Choroid plexus epithelial cell (primary cell): ENCODE measurements at places on chromosomes 4 and X.

DNA sequence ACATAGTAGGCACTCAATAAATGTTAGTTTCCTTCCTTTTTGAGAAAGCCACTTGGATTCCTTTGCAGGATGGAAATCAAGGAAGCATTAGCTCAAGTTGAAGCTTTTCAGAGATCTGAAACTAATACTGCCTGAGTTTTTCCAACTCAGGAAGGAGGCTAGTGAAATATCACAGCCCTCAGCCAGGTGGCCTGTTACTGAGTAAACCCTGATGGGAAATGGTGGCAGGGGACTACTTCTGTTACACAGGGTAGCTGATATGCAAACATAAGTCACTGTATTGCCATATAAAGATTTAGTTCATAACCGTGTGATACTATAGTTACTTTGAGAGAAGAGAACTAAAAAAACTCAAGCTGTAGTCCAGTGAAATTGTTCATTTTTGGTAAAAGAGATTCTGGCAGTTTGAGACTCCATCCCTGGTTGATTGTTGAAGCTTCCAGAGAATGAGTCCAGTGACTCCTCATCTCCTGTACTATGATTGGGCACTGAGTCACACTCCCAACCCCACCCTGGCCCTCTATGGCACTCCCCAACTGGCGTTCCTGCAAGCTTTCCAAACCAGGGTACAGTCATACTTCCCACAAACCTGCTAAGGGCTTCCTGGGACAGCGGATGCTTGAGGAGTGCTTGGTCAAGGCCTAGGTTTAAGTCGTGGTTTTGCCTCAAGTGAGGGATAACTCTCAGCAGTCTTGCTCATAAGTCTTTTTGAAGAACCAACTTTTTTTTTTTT is 81.8 kb downstream of the MID1IP1 start:
- DNase-seq, result no peak

- peak; percentile 78 for DNase-seq
Observed at GRCh38 chr4:77599378-77599777, 6.2 kb upstream of the CXCL13 start.

DNA sequence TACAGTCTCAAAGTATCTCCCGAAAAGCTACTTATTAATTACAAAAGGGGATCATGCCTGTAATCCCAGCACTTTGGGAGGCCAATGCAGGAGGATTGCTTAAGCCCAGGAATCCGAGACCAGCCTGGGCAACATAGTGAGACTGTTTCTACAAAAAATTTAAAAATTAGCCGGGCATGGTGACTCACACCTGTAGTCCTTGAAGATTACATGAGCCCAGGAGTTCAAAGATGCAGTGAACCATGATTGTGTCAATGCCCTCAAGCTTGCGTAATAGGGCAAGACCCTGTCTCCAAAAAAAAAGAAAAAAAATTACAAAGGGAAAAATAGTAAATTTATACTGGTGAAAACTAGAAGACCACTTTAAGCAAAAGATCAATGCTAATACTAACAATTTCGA is 3.3 kb upstream of the PORCN start:
- no peak for DNase-seq

GRCh38 chrX:10484683-10485247 is 135.6 kb downstream of the MID1 start:
- peak; percentile 34 for DNase-seq

DNA sequence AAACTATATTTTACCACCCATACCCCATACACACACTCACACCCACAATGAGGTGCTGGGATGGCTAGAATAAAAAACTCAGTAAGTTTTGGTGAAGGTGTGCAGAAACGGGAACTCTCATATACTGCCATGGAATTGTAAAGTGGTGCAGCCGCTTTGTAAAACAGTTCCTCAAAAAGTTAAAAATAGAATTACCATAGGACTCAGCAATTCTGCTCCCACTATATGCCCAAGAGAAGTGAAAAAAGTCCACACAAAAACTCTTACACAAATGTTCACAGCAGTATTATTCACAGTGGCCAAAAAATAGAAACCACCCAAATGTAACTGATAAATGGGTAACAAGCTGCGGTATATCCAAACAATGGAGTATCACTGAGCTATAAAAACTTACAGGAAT is 6.5 kb downstream of the CENPU start:
- no peak for DNase-seq

GRCh38 chrX:124910611-124911010 is 409.1 kb upstream of the TEX13C start:
- no peak for DNase-seq

GRCh38 chr4:108030332-108030731 is 40.6 kb downstream of the HADH start:
- DNase-seq, result peak; percentile 89

- DNase-seq, result no peak
Observed at GRCh38 chrX:126825566-126826193, 6.2 kb downstream of the PRR32 start.

DNA sequence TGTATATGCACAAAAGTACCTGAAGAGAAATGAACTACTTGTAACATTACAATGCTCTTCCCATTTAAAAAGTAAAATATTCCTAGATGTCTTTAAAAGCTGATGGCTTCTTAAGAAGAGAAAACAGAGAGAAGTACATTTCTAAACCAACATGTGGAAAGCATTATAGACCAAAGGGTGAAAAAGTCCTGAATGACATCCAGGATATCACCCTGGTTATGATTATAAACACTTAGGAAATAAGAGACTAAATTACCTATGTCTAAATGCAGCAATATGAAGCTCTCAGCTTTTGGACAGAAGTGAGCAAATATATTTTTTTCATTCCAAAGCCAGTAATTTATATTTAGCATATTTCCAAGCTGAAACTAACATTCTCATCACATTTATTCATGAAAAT is 21.7 kb upstream of the EGFL6 start:
- DNase-seq, result no peak

- peak; percentile 1 for DNase-seq
Observed at GRCh38 chrX:32572644-32573043, 638.7 kb downstream of the DMD start.

- DNase-seq, result peak; percentile 29
Observed at GRCh38 chr4:109703664-109704361, 568 bp upstream of the CASP6 start.

DNA sequence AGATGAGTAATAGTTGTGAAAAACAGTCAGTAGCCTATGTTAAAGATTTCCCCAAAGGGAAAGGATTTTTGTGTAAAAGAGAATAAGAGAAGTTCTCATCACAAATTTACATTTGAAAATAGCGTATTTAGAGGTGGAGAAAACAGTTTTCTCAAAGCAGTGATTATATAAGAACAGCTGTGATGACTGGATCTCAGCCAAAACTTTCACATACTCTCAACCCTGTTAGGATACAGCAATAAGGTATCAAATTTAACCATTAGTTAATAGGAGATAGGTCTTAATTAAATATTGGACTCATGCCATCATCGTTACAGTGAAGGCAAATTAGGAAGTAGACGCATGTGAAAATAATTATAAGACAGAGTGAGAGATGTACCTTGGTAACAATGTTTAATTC is 622.7 kb downstream of the PCDH18 start:
- DNase-seq, result peak; percentile 10

DNA sequence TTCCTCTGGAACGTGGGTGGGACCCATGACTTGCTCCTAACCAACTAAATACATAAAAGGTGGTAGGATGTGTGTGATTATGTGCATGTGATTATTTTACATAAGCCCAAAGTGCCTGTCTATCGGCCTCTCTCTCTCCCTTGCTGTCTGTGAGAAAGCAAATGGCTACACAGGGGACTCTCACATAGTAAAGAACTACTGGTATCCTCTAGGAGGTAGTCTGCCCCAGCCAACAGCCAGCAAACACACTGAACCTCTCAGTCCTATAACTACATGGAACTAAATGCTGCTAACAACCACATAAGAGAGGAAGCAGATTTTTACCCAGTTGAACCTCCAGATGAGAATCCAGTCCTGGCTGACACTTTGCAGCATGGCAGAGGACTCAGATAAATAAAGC is 1249.4 kb downstream of the ADGRL3 start:
- DNase-seq, result no peak

DNA sequence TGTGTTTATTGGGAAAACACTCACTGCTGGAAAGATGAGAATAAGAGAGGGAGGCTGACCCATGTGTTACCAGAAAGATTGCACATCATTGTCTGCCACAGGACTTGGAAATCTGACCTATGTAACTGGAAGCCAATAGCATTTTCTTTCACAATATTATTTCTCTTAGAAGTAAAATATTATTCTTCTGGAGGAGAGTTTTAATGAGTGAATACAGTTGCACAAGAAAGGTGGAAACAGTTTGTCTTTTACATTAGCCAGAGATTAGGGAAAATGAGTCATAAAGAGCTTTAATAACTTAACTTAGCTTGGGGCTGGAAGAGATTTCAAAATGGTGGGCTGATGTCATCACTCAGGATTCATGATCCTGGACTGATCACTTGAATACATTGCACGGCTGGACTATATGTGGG is 31.5 kb upstream of the LNX1 start:
- DNase-seq, result peak; percentile 74

DNA sequence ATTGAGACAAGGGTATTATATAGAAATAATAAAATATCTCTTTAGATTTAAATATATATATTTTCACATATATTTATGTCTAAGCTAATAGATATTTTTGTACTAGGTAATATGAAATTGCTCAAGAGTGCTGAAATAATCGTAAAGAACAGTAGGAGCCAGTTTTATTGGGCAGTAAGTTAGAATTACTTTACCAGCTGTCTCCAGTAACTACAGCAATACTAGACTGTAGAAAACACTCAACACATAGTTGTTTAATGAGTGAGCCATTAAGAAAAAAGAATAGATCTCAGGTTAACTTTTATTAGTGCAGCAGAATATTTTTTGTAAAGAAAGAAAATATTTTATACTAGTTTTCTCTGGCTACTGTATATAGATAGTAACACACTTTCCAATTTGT is 715.2 kb downstream of the TRIML1 start:
- DNase-seq, result no peak

GRCh38 chr4:128707864-128708263 is 101.6 kb upstream of the JADE1 start:
- peak; percentile 34 for DNase-seq

- no peak for DNase-seq
Observed at GRCh38 chrX:106612393-106612763, 600 bp downstream of the RADX start.

- DNase-seq, result no peak
Observed at GRCh38 chr4:100849319-100849718, 331.5 kb upstream of the EMCN start.

DNA sequence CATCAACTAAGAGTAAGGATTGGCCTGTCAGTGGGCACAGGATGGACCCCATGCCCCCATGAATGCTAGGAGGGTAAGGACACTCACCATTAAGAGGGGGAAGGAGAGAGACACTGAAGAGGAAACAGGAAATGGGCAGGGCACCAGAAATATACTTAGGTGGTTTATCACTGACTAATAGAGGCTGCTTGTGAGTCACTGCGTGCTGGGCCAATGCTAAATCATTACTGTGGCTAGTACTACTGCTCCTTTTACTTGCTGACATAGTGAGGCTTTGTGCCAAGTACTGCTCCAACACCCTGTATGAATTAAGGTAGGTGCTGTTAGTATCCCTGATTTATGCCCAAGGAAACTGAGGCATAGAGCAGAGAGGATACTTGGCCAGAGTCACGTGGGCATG is 130.4 kb upstream of the FRMPD4 start:
- peak; percentile 74 for DNase-seq

GRCh38 chr4:56314207-56314915 is 72.9 kb downstream of the AASDH start:
- DNase-seq, result no peak

DNA sequence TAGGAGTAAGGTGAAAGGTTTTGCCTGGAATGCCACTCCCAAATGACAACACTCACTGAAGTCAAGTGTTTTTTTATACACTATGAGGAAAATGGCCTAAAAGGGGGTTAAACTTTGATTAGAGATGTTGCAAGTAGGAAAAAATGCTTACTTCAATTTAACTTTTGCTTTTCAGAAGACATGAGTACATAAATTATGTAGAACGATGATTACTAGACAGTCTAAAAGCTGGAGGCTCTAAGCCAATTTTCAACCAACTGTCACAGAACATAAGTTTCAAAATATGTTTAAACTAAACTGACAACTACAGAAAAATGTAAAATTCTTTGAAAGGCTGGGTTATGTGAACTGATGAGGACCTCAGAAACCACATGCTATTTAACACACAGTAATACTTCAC is 83.4 kb downstream of the SHISA3 start:
- DNase-seq, result no peak

GRCh38 chrX:9144701-9145241 is 110.8 kb upstream of the FAM9B start:
- peak; percentile 40 for DNase-seq

GRCh38 chr4:179521952-179522351 is 2079.7 kb upstream of the AGA start:
- no peak for DNase-seq

GRCh38 chr4:55729351-55730279 is 90.0 kb upstream of the EXOC1L start:
- no peak for DNase-seq

- peak; percentile 88 for DNase-seq
Observed at GRCh38 chr4:78569306-78569821, 17.8 kb downstream of the ANXA3 start.

DNA sequence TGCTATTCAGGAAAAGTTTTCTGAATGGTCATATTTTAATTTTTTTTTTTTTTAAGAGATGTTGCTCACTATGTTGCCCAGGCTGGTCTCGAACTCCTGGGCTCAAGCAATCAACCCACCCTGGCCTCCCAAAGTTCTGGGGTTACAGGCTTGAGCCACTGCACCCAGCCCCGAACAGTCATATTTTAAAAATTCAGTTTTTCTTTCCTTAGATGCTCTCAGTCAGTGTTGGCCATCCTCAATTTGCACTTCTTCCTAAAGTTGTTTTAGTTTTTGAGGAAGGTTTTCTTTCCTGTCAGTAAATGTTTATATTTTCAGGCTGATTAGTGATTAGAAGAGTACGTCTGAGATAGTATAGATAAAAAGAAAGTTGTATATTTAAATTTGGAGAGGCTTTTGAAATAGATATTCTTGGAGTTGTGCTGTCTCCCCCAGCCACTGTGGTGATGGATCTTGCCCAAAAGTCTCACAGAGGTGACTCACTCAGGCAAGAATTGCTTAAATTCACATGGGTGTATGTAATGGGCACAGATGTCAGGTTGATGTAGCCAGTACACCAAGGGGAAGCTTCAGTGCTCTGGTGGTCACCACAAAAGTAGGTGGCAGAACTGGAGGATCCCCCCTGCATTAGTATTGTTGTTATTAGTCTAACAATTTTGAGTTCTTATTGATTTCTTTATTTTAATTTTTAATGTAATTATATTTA is 72.2 kb upstream of the ELOVL6 start:
- DNase-seq, result peak; percentile 74

DNA sequence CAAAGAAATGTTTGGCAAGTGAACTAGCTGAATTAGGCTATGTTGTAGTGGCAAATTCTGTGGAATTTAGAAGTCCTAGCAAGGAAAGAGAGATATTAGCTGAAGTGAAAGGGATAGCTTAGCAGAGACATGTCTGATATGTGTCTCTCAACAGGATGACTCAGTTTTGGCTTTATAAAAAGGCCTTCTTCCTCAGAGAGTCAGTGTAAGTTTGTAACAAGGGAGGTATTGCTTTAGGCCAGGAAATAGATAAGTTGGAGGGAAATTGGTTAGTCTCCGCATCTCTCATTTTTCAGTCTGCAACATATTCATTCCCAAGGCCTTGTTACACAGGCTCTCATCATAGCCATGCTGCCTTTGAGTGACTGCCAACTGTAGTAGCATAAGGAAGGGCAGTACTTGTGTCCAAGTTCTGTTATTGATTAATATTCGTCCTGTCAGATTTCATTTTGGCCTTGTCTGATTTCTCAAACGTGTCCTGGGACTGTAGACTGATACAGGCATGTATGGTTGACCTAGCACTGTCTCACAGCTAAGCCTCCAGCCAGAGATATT is 4.0 kb downstream of the TMEM164 start:
- peak; percentile 13 for DNase-seq

- DNase-seq, result no peak
Observed at GRCh38 chr4:107579099-107579498, 140.9 kb downstream of the PAPSS1 start.
